Fibroblast of skin of left quadriceps (primary cell): ENCODE measurements at places on chromosomes 7 and 10.

GRCh38 chr10:74977913-74978847 lies 133.3 kb upstream of the SAMD8 start:
- no peak for DNase-seq

DNA sequence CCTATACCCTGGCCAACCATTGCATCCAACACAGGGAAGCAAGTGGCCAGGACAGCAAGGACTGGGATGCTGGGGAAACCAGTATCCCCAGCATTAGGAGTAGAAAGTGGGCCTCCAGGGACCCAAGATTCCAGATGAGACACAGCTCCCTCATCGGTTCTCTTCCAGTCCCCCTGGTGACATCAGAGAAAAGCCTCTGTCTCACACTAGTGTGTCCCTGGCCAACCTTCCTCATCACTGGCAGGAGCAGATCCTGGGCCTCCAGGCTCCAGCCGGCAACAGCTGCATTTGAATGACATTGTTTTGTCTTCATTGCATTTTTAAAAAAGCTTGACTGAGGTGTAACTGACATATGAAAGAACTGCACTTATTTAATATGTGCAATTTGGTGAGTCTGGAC lies 177.3 kb upstream of the LYZL2 start:
- no peak for DNase-seq

GRCh38 chr7:123023126-123023525 lies 27.6 kb upstream of the TAS2R16 start:
- no peak for DNase-seq

GRCh38 chr7:128946936-128947830 lies 9.5 kb downstream of the IRF5 start:
- DNase-seq: no peak

DNA sequence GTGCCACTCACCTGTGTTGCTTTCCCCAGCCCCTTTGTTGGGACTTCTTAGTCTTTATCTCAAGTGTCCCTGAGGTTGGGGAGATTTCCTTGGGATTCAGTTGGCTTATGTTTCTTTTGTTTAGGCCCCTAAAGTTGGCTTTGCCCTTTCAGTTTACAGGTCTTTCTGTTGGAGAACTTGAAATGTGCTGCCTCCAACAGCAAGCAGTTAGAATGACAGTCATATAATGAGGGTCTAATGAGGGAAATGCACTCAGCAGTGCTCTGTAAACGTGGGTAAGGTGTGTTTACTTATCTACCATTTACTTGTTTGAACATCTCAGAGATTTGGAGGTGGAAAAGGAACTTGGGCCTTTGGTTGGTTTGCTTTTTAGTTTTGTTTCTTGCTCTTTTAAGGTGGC lies 191.4 kb upstream of the STK17A start:
- no peak for DNase-seq

GRCh38 chr10:77859865-77860282 lies 66.7 kb downstream of the DLG5 start:
- DNase-seq: no peak

DNA sequence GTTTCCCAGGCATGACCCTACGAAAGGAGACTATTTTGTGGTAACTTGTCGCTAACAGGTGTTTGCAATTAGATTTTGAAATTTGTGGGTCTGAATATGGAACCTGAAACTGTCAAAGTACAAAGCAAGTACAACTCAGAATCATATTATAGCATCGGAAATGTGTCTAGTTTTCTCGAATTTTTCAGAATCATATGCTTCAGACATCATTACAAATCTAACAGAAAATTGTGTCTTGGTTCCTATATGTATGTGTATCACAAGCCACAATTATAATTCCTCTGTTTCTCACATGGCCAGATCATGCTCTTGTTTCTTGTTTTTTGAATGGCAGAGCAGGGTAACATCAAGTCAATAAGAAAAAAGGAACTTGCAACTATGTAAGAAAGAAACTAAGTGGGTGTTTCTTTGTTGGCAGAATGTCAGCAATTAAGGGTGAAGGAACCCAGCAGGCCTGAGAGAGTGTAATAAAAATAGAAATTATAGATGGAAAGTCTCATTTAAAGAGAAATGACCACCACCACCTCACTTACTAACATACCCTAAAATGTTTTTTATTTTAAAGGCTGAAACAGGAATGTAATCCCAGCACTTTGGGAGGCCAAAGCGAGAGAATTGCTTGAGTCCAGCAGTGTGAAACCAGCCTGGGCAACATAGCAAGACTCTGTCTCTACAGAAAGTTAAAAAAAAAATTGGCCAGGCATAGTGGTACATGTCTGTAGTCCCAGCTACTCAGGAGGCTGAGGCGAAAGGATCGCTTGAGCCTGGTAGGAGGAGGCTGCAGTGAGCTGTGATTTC lies 51.3 kb downstream of the PRTFDC1 start:
- no peak for DNase-seq

DNA sequence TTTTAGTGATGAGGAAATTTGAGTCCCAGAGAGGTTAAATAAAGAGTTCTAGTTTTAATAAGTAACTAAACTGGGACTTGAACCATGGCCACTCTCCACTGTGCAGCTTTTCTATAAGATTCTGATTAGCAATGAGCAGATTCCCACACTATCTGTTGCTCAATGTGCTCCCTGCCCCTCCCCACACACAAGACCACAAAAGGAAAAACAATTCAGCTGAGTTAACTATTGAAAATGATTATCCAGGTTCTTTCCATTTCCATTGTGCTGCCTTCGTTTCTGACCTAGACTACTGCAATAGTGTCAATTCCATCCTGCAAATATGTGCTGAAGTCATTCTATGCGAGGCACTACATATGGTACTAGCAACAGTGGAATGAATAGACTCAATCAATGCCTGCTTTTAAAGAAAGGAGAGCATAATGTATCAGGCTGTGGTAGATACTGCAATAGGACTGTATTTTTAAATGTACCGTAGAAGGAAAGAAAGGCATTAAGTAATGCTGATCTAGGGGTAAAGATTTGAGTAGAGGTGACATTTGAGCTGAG lies 97.0 kb downstream of the SEMA3C start:
- no peak for DNase-seq

- DNase-seq: no peak
These were observed 65.1 kb downstream of the RGS10 start for GRCh38 chr10:119477444-119477843.

DNA sequence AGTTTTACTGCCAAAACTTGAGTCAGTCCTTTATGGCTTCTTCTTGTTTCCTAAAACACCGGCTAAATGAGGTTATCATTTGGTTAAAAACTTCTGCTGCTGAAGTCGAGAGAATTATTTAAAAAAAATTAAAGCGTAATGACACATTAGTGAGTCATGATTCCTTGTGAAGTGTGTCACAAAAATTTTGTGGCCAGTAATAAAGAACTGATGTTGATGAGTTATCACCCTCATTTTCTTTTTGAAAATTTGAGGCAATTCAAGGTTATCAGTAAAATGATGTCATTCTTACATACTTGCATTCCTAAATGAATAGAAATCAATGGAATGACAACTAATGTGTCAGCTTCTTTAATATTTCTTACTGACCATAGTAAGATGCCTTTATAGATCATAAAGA lies 427.4 kb downstream of the SORCS3 start:
- peak; percentile 54 for DNase-seq

DNA sequence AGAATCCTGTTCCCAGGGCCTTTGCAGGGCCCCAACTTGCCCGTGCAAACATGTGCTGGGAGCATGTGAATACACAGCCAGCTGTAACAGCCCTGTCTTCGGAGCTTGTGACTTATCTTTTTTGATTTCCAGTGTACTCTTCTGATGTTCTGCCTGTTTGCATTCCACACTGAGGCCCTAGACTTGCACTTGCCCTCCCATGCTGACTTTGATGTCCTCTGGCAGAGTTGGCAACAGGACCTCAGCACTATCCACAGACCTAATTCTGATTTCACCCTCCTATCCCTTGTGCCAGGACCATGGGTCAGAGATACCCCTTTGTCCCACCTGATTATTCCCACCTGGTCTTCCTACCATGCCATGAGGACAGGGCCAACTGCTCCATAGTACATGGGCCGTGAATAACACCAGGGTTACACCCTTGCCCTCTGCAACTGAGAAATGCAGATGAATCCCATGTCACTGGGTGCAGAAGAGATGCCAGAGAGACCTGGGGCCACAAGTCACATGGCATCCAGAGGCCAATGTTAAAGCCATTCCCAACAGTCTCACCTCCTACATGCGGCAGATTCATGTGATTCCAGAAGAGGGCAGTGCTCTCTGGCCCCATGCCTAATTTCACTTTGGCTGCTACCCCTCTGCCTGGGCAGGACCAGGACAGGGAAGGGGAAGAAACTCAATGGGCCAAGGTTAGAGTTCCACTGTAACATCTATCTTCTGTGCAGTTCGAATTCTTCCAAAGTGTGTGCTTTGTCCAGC lies 43.0 kb downstream of the SCRN1 start:
- DNase-seq: no peak

DNA sequence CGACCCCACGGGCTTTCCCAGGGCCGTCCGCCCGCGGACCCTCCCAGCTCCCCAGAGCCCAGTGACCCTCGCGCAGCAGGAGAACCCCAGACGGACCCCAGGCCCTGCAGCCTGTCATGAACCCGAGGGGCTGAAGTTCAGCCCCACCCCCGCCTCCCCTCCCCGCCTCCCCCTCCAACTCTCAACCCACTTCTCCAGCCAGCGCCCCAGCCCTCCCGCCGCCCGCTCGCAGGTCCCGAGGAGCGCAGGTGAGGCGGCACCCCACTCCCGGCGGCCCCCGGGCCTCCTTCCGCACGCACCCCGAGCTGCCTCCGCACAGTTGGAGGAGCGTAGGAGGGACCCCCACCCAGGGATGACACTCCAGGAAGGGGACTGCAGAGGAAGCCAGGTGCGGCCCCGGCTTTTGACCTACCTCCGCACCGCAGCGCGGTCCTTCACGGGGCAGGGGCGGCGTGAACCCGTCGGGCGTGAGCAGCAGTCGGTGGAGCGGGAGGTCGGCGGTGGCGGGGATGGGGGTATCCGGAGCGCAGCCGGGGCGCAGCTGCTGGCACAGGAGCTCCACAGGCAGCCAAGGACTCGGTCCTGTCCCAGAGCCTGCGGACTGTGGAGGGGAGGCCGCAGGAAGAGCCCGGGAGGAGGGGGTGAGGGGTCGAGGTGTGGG lies at the start of gene TMEM176A:
Gene TMEM176A (plus strand): TSS at position 189 of the 661 bp plus-strand sequence. CDS start 782 bp downstream, outside the sequence.
- no peak for DNase-seq

DNA sequence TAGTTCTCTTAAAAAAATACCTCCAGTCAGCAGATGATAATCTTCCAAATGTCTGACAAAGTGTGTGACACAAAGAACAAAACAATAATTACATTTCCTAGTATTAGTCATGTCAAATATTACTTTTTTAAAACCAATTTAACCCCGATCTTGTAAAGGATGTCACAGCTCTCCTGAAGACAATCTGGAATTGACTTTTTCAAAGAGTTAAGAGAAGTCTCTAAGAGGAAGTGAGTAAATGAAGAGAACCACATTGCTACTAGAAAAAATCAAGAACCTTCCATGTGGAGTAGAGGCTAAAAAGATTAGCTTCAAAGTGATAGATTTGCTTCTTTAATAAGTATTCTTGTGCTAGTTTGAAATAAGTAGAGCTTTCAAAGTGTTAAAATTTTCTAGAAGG lies 218.2 kb upstream of the IMMP2L start:
- no peak for DNase-seq

- DNase-seq: no peak
These were observed 114.5 kb downstream of the TMEM130 start for GRCh38 chr7:98755138-98755898.

GRCh38 chr7:140898786-140899536 lies 25.8 kb downstream of the BRAF start:
- no peak for DNase-seq

- no peak for DNase-seq
These were observed 30.7 kb downstream of the HTRA1 start for GRCh38 chr10:122492006-122492405.

DNA sequence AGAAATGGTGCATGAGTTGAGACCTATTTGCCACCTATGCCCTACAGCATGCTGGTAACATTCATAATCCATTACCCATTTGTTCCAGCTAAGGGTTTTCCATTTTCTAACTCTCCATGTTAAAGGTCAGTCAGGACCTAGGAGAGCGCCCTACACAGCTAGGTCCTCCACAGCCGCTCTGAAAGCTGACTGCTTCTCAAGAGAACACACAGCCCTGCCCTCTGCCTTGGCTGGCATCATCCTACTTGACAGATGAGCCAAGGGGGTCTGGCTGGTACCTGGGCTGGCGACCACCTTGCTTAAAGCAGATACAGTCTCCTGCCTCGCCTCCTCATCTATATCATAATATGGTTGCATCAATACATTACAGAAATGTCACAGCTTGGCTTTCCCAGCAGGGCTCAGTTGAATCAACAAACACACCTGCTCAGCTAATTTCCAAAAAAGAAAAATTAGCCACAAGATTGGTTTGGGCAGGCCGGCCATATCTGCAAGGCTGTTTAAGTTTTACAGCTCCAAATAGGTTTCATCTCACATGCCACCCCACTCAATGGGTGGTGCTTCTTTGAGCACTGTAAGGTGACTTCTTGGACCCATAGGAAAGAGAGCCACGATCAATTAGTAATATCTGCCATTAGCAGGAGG lies 17.3 kb downstream of the TLL2 start:
- no peak for DNase-seq

GRCh38 chr7:66877577-66878300 lies 43.3 kb upstream of the TMEM248 start:
- no peak for DNase-seq

- no peak for DNase-seq
These were observed 72.6 kb downstream of the JAZF1 start for GRCh38 chr7:28107960-28108359.

DNA sequence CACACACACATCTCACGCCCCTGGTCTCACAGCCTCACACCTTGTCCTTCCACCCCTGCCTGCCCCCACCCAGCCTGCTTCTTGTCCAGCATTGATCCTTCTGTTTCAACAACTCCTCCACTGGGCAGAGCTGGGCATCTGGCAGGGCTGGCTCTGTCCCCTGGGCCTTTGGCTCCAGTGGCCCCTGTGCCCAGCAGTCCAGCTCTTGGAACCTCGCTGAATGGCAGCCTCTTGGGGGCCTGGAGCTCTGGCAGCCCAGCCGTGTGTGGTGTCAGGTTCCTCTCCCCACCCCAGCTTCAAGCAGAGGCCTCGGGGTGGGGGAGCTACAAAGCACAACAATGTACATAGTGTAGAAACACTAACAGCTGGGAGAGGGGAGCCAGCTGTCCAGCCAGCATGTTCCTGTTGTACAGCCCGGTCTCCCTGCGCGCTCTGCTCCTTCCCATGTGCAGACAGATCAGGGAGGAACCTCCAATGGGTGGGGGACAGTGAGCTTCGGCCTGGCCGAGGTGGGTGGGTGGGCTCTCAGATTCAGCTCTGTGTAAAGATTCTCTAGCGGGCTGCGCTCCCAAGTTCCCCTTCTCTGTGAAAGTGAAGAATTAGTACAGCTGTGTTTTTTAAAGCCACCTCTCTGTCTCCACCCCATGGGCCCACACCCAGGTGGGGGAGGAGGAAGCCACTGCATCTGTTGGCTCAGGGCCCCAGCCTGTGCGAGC lies 19.4 kb downstream of the ZMIZ2 start:
- peak; percentile 32 for DNase-seq

- DNase-seq: no peak
These were observed 8.8 kb downstream of the CRPPA start for GRCh38 chr7:16412274-16413254.

GRCh38 chr7:124022551-124022950 lies 10.3 kb downstream of the TMEM229A start:
- DNase-seq: no peak

- no peak for DNase-seq
These were observed 4.5 kb downstream of the VGF start for GRCh38 chr7:101160910-101161309.
